ENCODE measurements at places on chromosomes 16 and 17. TPM values are rescaled to one million over a fixed set of nuclear protein-coding genes. Genes with fewer than 3 reads are reported as not detected.

Gene C16orf54
- not detected for total RNA-seq

- DNase-seq, result no peak
Observed at GRCh38 chr17:78766743-78767294, 15.3 kb downstream of the CYTH1 start.

- no peak for DNase-seq
Observed at GRCh38 chr16:58332997-58333700, 38.3 kb upstream of the PRSS54 start.

GRCh38 chr17:76641501-76641900, 2.1 kb downstream of the ST6GALNAC1 start:
- no peak for DNase-seq
